ENCODE measurements at places on chromosomes 16 and 17.

DNA sequence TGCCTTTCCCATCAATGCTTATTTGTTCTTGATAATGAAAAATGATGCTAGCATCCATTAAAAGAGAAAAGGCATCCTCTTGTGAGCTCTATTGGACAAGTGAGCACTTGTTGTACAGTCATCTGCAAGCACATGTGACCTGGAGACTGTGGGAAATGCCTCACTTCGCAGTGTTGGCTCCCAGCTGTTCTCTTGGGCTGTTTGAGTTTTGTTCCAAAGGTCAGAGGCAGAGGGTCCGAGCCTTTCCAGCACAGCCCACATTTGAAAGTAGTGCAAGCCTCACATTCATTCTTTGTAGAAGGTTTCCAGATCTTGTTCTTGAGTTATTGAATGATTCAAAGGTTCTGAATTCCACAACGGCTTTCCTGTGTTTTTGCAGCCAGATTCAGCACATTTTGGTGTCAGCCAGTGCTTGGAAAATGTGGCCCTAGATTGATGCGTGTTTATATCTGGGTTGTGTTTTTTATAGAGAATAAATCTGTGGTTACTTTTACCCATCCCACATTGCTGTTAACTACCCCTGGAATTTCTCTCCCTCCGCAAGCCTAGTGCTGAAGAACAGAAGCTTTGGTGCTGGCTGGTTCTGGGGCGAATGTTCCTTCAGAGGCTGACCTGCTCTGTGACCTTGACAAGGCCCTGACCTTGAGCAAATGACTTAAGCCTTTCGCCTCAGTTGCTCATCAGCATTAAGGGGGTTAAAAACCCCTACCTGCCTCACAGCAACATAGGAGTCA is 49.8 kb downstream of the CDH1 start:
- no peak for DNase-seq

DNA sequence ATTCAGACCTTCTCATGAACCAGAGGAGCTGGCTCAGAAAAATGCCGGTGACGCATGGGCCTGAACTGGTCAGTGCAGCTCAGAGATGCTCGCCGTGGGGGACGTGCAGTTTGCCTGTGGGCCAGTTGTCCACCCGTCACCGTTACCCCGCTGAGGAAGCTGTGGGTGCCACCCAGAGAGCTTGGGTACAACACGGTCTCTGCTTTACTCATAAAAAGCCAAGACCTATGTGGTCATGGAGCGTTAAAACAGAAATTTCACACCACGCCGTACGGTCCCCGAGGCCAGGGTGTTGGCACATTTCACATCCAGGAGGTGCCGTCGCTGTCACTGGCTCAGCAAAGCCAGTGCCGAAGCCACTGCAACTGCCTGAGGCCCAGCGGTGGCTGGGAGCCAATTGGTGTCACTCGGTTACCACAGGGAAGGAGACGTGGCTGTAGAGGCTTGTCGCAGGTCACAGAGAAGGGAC is 120.9 kb downstream of the METRNL start:
- DNase-seq, result peak; percentile 90

DNA sequence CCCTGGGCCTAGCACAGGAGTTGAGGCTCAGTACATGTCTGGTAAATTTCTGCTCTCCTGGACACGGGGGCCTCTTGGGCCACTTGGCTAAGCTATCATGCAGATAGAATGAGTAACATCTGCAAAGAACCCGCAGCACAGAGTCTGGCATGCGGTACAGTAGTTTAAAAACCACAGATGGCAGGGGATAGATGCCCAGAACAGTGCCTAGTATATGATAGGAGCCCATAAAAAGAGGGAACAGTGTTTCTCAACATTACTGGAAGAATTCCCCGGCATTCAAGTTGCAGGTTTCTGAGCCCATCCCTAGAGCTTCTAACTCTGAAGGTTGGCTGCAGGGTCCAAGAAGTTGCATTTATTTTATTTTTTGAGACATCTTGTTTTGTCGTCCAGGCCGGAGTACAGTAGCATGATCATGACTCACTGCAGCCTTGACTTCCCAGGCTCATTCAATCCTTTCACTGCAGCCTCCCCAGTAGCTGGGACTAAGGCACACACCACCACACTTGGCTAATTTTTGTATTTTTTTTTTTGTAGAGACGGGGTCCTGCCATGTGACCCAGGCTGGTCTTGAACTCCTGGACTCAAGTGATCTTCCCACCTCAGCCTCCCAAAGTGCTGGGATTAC is 5.8 kb downstream of the CDIPT start:
- DNase-seq, result no peak

- no peak for DNase-seq
Observed at GRCh38 chr17:73089322-73090317, 2.9 kb downstream of the SLC39A11 start.

GRCh38 chr16:7324321-7324720 is 8.3 kb upstream of the RBFOX1 start:
- no peak for DNase-seq

GRCh38 chr16:89061086-89061485 is 32.6 kb upstream of the ACSF3 start:
- DNase-seq, result no peak

- DNase-seq, result no peak
Observed at GRCh38 chr16:75527825-75528299, 8.0 kb downstream of the CHST5 start.

DNA sequence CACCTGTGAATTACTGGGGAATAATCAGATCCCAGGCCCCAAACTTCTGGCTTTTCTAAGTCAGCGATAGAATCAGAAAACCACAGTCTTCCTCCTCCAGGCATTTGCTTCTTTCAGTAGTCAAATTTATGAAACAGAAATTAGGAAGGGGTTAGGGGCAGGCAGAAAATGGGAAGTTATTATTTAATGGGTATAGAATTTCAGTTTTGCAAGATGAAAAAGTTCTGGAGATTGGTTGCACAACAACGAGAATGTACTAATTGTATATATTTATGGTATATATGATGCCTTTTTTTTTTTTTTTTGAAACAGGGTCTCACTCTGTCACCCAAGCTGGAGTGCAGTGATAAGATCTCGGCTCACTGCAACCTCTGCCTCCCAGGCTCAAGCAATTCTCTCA is 23.5 kb downstream of the ORC6 start:
- DNase-seq, result no peak

DNA sequence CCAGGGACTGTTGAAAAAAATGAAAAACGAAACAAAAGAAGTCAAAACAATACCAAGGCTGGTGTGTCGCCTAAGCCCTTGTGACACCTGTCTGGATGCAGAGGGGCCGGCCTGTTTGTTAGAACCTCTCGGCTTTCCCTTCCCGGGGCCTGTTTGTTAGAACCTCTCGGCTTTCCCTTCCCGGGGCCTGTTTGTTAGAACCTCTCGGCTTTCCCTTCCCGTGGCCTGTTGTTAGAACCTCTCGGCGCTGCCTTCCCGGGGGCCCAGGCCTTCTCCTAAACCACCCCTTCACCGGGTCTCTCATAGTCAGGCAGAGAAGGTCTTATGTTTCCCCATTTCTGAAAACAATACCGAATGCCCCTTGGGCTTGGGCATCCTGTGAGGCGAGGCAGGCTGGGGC is 180.0 kb downstream of the BANP start:
- DNase-seq, result no peak

DNA sequence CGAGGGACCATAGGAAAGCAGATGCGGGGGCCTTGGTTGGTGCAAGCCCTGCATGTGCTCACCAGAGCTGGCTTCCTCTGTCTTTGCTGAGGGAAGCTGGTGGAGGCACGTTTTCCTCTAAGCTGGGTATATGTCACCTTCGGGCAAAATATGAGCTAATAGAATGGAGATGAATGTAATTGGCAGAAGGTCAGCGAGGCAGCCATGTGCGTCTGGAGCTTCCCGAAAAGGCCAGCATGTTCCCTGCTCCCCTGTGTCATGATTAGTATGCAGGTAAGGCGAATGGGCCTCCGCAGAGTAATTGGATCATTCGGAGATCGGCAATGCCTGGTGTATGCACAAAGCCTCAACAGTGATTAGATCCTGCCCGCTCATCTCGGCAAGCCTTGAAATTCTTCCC is 806.2 kb upstream of the EEF2KMT start:
- DNase-seq, result no peak

- no peak for DNase-seq
Observed at GRCh38 chr16:77679901-77680300, 42.4 kb upstream of the NUDT7 start.

- DNase-seq, result no peak
Observed at GRCh38 chr16:55376045-55376444, 52.0 kb downstream of the IRX6 start.

- DNase-seq, result no peak
Observed at GRCh38 chr16:48583075-48584065, 26.6 kb downstream of the N4BP1 start.

DNA sequence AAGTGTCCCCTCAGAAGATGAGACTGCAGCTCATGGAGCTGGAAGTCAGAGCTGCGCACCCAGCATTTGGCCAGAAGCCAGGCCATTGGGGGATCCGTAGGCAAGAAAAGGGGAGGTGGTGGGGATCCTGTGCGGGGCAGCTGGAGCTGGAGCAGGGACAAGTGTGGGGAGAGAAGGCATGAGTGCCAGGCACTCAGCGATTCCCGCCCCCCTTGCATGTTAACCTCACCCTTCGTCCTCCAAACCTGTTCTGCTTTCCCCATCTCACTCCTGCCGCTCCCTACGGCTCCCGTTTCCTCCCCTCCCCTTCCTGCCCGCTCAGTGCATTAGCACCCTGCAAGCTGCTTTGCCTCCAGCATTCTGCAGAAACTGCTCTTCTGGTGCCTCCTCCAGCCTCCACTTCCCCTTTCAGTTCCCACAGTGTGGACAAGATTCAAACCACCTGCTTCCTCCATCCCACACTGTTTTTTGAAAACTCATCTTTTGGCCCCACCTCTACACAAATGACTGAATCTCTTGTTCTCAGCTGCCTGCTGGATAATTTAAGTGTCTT is 5.6 kb downstream of the ALOX15 start:
- no peak for DNase-seq

All from activated CD8-positive, alpha-beta memory T cell treated with anti-CD3 and anti-CD28 coated beads, Interleukin-2, amount 50 U/mL, for 48 hours (primary cell).